ENCODE measurements at places on chromosomes 4 and X.

DNA sequence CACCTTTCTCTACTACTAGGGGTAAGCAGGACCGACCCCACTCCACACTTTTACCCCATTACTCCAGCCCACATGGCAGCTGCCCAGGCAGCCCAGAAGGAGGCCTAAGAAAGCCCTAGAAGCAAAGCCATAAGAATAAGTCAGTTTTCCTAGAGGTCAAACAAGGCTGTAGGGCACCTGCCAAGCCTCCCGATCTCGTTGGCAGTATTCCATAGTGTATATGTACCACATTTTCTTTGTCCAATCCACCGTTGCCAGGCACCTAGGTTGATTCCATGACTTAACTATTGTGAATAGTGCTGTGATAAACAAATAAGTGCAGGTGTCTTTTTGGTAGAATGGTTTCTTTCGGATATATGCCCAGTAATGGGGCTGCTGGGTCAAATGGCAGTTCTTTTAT, 54.2 kb downstream of the RHOXF2B start:
- DNase-seq: no peak
- no peak overlapping the region for H3K27ac ChIP-seq
- 0 out of 2 replicates have a peak, but pooled peaks cover 12% of the 10 kb centered on the region for H3K27me3 ChIP-seq
- no peaks in the 10 kb centered on the region for H3K36me3 ChIP-seq
- H3K4me1 ChIP-seq: no peaks in the 10 kb centered on the region

- no peak for DNase-seq
- no peaks in the 10 kb centered on the region for H3K4me1 ChIP-seq
- H3K36me3 ChIP-seq: no peaks in the 10 kb centered on the region
- H3K4me3 ChIP-seq: no peak overlapping the region
Observed at GRCh38 chr4:38621028-38621684, 42.8 kb upstream of the KLF3 start.

DNA sequence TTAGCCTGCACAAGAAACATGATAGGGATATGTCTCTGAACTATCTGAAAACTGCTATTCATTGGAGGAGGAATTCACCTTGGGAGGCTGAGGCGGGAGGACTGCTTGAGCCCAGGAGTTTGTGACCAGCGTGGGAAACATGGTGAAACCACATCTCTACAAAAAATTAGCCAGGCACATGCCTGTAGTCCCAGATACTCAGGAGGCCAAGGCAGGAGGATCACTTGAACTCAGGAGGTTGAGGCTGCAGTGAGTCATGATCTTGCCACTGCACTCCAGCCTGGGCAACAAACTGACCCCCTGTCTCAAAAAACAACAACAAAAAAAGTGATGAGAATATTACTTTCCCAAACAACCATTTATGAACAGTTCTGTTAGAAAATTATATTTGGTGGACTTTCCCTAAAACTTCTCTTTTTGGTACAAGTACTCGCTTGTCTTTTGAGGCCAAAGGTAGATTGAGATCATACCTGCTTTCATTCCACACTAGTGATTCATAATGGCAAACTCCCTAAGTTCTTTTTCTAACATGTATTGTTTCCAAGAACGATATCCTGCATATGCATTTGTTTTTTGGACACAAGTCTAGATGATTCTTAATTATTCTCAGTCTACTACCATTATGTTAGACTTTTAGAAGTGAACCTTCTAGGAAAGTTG, 33.4 kb downstream of the METTL14 start:
- H3K4me3 ChIP-seq: no peak overlapping the region
- DNase-seq: no peak
- no peaks in the 10 kb centered on the region for H3K27me3 ChIP-seq
- H3K27ac ChIP-seq: no peak overlapping the region

DNA sequence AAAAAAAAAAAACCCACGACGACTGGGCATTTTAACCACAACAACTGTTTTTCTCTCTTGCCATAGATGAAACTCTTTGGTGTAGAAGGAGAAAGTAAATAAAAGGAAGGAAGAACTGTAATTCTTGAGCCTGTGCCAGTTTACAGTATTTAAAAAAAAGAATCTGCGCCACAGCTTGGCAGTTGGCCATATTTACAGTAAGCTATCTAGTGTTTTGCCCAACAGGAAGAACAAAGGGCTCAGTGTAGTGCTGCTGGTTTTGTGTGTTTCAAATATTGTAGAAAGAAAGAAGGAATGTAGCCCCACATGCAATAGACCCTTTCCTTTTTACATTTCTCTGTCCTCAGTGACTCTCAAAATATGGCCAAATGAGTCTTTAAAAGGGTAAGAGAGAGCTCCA, 66.1 kb downstream of the NR3C2 start:
- H3K27me3 ChIP-seq: no peaks in the 10 kb centered on the region
- peak overlapping the region; percentile 53 for H3K27ac ChIP-seq
- H3K4me1 ChIP-seq: peaks cover 13% of the 10 kb centered on the region
- H3K4me3 ChIP-seq: no peak overlapping the region
- DNase-seq: peak; percentile 86

- H3K4me3 ChIP-seq: no peak overlapping the region
- no peak overlapping the region for H3K27ac ChIP-seq
- no peaks in the 10 kb centered on the region for H3K27me3 ChIP-seq
- DNase-seq: no peak
- peaks cover 42% of the 10 kb centered on the region for H3K4me1 ChIP-seq
- no peaks in the 10 kb centered on the region for H3K36me3 ChIP-seq
Observed at GRCh38 chr4:8538076-8538702, 42.0 kb upstream of the GPR78 start.

- H3K27ac ChIP-seq: no peak overlapping the region
- no peak overlapping the region for H3K4me3 ChIP-seq
- no peak for DNase-seq
- no peaks in the 10 kb centered on the region for H3K4me1 ChIP-seq
Observed at GRCh38 chr4:56655627-56656345, 25.3 kb downstream of the HOPX start.

Data from SJCRH30 (cell line).